ENCODE measurements at places on chromosomes 5 and 9. TPM values are rescaled to one million over a fixed set of nuclear protein-coding genes. Genes with fewer than 3 reads are reported as not detected.

- no peak overlapping the region for H3K27ac ChIP-seq
- no peaks in the 10 kb centered on the region for H3K27me3 ChIP-seq
- no peak for DNase-seq
- H3K4me1 ChIP-seq = peaks cover 9% of the 10 kb centered on the region
Observed at GRCh38 chr9:91359083-91359482, 2.6 kb downstream of the AUH start.

DNA sequence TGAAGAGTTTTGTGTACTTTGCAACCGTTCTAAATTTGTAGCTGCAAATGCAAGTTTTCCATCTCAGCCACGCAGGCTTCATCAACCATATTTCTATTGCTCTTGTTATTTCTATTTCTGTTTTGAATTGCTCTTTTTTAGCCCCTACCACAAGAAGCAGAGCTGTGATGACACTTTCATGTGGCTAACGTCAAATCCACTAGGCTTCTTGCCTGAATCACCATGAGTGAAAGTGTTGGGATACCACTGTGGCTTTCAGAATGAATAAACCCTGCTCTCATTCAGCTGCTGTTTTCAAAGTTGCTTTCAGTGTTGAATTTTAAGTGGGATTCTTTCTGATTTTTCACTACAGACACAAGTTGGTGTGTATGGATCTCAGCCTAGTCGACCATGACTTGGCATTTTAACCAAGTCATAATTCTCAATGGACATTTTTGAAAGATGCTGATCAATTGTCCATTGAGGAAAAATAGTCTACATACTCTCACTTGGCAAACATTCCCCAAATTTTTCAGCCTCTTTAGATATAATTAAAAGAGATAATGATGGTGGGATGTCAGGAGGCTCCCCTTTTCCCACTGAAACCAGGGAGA lies 41.0 kb upstream of the MTAP start:
- no peaks in the 10 kb centered on the region for H3K4me1 ChIP-seq
- DNase-seq = no peak
- no peaks in the 10 kb centered on the region for H3K36me3 ChIP-seq
- no peak overlapping the region for H3K4me3 ChIP-seq
- no peak overlapping the region for H3K27ac ChIP-seq

KIF4B gene
- polyA plus RNA-seq = not detected

OR1Q1 gene
- polyA plus RNA-seq = not detected

ROR2 gene
- polyA plus RNA-seq = 1.2 TPM

DNA sequence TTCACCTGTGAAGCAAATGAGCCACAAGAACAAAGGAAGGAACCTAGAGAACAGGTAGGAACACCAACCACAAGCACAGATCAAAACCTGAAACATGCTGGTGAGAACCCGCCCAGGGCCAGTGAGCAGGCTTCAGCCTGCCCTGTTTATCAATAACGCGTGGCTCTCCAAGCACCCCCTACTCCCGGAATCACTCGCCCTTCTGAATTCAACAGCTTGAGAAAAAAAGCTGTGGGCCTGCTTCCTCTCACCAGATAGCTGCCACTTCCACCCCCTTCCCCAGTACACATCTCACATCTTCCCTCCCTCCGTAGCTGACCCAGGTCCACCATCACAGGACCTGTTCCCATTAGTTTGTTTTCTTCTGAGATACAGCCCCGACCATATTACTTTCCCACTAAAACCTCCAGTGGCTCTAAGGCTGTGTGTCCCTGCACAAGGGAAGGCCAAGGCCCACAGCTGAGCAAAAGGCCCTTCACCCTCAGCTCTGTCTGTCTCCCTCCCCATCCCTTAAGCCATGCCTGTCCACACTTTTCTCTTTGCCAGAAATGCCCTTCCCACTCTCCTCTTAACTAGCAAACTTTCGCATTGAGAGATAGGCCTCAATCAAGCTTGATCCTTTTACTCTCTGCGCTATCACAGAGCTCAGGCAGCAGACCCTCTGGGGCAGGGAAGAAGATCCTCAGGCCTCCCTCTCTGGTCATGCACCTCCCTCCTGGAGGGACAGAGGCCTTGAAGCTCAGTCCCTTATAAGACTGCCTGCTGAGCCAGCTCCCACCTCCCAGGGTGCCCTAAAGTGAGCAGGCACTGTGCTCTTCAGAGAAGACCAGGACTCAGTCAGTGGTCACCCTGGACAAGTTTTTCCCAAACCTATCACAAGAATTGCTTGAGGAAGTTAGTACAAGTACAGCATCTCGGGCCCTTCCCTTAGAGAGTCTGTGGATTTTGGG lies 30.1 kb downstream of the B4GALT1 start:
- H3K4me1 ChIP-seq = peaks cover 13% of the 10 kb centered on the region
- H3K4me3 ChIP-seq = no peak overlapping the region
- peaks cover 15% of the 10 kb centered on the region for H3K36me3 ChIP-seq
- DNase-seq = no peak
- H3K27ac ChIP-seq = no peak overlapping the region
- no peaks in the 10 kb centered on the region for H3K27me3 ChIP-seq

GRCh38 chr5:54993318-54993717 lies 7.9 kb upstream of the ESM1 start:
- no peak overlapping the region for H3K27ac ChIP-seq
- H3K4me1 ChIP-seq = no peaks in the 10 kb centered on the region
- H3K36me3 ChIP-seq = no peaks in the 10 kb centered on the region

DNA sequence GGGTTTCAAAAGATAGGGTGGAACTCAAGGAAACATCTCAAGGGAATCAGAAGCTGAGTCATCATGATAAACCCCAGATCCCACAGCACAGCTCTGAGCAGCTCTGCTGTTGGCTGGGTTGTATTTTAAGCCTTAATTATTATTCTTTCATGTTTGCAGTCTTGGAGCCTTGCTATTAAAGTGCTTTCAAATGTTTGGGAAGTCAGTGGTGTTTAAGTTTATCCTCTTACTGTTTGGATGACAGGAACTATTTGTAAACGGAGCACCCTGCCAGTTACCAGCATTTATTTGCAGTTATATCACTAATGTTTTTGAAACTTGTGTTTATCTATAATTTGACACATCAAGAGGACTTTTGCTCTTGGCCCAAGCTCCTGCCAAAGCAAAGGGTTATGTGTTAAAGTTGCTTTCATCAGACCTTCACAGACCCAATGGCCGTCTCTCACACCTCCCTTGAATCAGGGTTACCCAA lies 141.1 kb upstream of the SPDL1 start:
- H3K36me3 ChIP-seq = no peaks in the 10 kb centered on the region
- no peak overlapping the region for H3K4me3 ChIP-seq
- no peaks in the 10 kb centered on the region for H3K4me1 ChIP-seq
- no peaks in the 10 kb centered on the region for H3K27me3 ChIP-seq
- DNase-seq = no peak
- H3K27ac ChIP-seq = no peak overlapping the region

DNA sequence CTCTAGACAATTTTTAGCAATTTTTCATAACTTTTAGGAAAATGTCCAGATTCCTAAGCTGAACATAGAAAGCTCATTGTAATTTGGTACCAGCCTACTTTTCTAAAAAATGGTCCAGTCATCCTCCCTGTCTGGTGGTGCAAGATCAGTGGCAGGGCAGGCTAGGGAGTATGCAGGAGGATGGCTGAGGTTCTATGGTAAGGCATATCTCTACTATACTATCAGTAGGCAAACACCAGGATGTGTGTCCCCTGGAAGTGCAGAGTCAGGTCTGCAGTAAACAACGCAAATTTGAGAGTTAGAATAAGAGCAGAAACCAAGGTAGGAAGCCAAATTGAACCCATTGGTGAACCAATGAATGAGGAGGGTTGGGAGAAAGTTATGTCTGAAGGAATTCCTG lies 22.8 kb upstream of the RFX3 start:
- no peaks in the 10 kb centered on the region for H3K36me3 ChIP-seq
- H3K4me3 ChIP-seq = no peak overlapping the region
- H3K27me3 ChIP-seq = no peaks in the 10 kb centered on the region
- no peak for DNase-seq
- H3K27ac ChIP-seq = no peak overlapping the region
- no peaks in the 10 kb centered on the region for H3K4me1 ChIP-seq

DNA sequence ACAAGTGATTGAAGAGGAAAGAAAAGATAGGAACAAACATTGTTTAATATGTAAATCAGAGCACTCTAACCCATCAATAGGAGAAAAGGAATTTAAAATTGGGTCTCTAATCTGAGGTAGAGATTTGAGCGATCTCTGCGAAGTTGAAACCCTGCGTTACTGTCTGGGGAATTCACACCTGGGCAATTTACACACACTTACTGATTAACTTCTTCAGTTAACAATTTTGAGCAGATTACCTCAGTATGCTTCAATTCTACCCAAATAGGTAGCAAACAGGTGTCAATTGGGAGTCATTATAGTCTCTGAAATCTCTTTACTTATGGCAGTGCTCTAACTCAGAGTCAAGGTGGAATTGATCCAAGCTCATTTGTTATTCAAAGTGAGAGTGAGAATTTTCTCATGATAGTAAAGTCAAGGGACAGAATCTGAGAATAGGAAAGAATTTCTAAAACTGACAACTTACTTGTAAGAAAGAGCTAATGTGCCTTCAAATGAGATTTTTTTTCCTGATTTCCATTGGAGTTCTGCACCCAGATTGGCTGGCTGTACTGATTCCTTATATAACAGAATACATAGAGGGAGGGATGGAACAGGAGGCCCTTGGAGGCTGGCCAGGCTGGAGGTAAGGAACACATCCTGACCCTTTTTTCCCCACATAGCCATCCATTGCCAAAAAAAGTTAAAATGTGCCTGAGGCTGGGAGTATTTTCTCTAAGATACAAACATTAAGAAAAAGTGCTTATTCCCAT lies 27.1 kb upstream of the IFNA14 start:
- H3K4me1 ChIP-seq = no peaks in the 10 kb centered on the region
- no peak for DNase-seq
- no peak overlapping the region for H3K4me3 ChIP-seq
- no peak overlapping the region for H3K27ac ChIP-seq
- H3K36me3 ChIP-seq = no peaks in the 10 kb centered on the region

DNA sequence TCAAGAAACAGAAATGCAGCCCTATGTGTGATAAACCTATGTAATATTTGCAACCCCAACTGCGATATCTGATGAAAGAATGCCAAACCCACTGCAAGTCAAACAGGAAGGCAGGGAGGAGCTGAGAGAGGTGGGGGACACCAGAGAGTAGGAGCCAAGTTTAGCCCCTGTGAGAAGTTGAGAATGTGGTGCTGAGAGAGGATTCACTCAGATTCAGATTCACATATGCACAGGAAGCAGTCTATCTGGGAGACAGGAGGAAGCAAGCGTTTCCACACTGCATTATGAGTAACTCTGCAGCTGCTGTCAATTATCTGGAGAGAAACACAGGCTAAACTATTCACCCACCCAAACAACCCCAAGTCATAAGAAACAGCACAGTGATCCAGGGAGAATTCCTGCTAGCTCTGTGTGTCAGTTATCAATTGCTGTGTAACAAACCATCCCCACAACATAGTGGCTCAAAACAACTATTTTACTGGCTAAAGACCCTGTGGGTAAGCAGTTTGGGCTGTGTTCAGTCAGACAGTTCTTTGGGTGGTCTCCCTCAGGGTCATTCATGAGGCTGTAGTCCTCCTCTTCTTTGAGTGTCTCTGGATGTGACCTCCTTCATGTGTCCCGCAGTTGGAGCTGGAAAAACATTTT lies 161.9 kb upstream of the RAI14 start:
- peaks cover 9% of the 10 kb centered on the region for H3K4me1 ChIP-seq
- no peaks in the 10 kb centered on the region for H3K36me3 ChIP-seq
- no peak overlapping the region for H3K27ac ChIP-seq
- H3K27me3 ChIP-seq = no peaks in the 10 kb centered on the region
- no peak for DNase-seq

- H3K27me3 ChIP-seq = no peaks in the 10 kb centered on the region
- no peaks in the 10 kb centered on the region for H3K36me3 ChIP-seq
- no peak for DNase-seq
- H3K27ac ChIP-seq = no peak overlapping the region
Observed at GRCh38 chr5:1513326-1514026, 10.3 kb downstream of the LPCAT1 start.

- no peaks in the 10 kb centered on the region for H3K27me3 ChIP-seq
- H3K4me3 ChIP-seq = no peak overlapping the region
- DNase-seq = no peak
- H3K4me1 ChIP-seq = peaks cover 17% of the 10 kb centered on the region
- no peak overlapping the region for H3K27ac ChIP-seq
Observed at GRCh38 chr9:95096381-95096780, 221.1 kb downstream of the FANCC start.

DNA sequence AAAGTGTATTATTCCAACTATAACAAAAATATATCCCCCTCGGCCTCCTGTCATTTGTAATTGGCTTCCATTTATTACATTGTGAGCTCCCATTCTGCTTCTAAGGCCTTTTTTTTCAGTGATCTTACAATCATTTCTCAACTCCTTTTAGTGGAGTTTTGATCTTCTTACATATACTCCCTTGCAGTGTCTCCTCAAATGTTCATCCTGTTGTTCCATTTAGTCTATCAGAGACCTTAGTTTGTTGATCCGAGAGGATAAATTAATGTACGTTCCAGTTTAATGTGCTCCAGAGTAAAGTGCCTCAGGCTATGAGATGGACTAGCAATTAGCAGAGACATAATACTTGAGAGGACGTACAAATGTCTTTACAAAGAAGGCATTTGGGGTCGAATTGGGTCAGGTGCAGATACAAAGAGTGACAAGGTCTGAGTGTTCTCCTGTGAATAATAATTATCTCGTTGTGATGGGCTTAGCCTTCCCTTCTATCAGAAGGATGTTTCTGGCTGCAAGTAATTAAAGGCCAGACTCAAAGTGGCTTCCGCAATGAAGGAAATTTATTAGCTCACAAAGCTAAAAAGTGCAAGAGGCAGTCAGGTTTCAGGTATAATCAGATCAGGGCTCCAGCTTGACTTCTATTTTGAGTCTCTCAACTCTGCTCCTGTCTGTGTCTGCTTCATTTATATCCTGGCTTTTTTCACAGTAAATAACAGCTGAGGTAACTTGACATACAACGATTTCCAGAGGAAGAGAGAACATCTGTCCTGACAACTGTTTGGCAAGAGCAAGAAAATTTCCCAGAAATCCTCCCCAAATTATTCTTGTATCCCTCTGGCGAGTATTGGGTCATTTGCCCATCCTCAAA lies 30.1 kb downstream of the ARRDC3 start:
- H3K27ac ChIP-seq = no peak overlapping the region
- no peak for DNase-seq
- no peaks in the 10 kb centered on the region for H3K4me1 ChIP-seq
- H3K27me3 ChIP-seq = no peaks in the 10 kb centered on the region
- H3K4me3 ChIP-seq = no peak overlapping the region
- no peaks in the 10 kb centered on the region for H3K36me3 ChIP-seq

NIPSNAP3A gene
- 7.4 TPM for polyA plus RNA-seq

PCA3 gene
- 0.07 TPM for polyA plus RNA-seq

- H3K4me1 ChIP-seq = no peaks in the 10 kb centered on the region
- H3K27me3 ChIP-seq = no peaks in the 10 kb centered on the region
- H3K36me3 ChIP-seq = no peaks in the 10 kb centered on the region
- no peak overlapping the region for H3K27ac ChIP-seq
Observed at GRCh38 chr5:80346055-80346454, 26.3 kb downstream of the SPZ1 start.

GRCh38 chr5:6909901-6910300 lies 196.7 kb downstream of the TENT4A start:
- H3K36me3 ChIP-seq = no peaks in the 10 kb centered on the region
- no peak overlapping the region for H3K27ac ChIP-seq
- no peak for DNase-seq
- H3K4me1 ChIP-seq = no peaks in the 10 kb centered on the region

NUTM2G gene
- not detected for polyA plus RNA-seq

DNAH5 gene
- 1.0 TPM for polyA plus RNA-seq
